NCI-H510A (cell line): ENCODE measurements at places on chromosomes 1 and 21.

- DNase-seq, result no peak
These were observed 107.4 kb downstream of the LYST start for GRCh38 chr1:235759336-235759735.

GRCh38 chr1:24898152-24898908 lies 31.7 kb downstream of the RUNX3 start:
- DNase-seq, result no peak

DNA sequence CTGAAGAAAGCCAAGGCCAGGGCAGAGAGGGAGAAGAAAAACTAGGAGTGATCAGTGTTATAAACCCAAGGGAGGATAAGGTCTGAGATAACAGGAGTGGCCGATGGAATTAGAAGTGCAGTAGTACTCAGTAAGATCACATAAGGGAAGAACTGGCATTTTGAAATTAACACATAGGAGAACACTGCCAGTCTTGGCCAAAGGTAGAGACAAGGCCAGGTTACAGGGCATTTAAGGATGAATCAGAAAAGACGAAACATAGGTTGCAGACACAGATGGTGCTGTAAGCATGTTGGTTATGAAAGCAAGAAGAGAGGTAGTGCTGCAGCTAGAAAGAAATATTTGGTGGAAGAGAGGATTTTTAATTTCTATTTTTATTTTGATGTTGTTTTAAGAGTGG lies 278.9 kb upstream of the SNX7 start:
- no peak for DNase-seq

GRCh38 chr21:20802631-20803260 lies 195.5 kb upstream of the NCAM2 start:
- DNase-seq, result no peak

GRCh38 chr1:24051206-24051945 lies 60.6 kb downstream of the MYOM3 start:
- DNase-seq, result no peak
